ENCODE measurements at places on chromosomes 16 and 17. TPM values are rescaled to one million over a fixed set of nuclear protein-coding genes. Genes with fewer than 3 reads are reported as not detected.

SMPD3 gene
- 0.17 TPM for total RNA-seq

TNS4 gene
- total RNA-seq, result not detected

DNA sequence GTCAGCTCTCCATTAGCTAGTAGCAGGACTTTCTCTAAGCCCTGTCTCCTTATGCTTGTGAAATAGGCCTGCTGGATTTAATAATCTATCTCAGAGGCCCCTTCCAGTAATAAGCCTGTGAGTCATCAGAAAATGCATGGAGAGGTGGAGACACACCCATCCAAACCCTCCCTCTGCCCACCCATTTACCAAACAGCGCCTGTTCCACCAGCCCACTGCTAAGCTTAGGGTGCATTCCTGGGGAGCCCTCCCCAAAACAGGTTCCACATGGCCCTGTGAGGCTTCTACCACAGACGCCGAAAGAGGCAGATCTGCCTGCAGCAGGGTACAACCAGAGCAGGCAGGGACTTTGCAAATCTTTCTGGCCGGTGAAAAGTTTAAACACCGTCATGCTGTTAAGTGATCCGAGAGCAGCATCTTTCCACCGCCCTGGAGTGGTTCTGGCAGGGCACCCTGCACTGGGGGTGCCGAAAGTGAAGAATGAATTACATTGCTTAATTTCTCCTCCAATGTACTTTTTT is 99.3 kb downstream of the GAS7 start:
- no peak for DNase-seq

GRCh38 chr17:66855204-66855603 is 20.3 kb downstream of the CACNG5 start:
- DNase-seq, result no peak

DNA sequence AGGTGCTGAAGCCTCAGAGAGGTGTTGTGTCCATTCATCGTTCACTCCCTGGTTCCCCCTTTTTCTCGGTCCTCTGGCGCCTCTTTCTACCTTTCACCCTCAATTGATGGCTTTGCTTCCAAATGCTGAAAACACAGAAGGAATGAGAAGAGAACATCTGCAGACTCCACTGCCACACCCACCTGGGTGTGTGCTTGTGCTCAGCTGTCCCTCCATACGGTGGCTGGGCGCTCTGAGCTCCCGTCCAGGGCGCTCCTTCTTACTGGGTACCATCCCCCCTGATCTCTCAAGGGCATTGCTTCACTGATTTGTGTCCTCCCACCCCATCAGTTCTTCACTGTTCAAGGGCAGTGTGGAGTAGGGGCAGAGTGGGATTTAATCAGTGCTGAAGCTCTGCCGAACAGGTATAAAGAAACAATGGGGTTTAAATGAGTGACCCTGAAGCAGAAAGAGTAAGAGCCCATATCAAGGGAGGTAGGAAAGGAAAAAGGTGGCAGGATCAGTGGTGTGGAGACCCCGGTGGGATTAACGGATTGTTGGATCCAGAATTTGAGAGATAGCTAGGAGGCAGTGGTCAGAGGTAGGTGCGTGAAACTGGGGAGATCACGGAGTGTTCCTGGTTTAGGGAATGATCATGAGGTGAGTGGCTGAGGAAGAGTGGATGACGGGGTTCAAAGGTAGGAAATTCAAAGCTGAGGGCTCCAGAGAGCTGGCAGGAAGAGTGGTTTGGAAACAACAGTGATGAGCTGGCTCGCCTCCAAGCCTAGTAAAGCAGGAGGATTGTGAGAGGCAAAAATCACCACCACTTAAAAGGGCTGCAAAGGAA is 40.8 kb downstream of the MRTFB start:
- DNase-seq, result peak; percentile 68

DNA sequence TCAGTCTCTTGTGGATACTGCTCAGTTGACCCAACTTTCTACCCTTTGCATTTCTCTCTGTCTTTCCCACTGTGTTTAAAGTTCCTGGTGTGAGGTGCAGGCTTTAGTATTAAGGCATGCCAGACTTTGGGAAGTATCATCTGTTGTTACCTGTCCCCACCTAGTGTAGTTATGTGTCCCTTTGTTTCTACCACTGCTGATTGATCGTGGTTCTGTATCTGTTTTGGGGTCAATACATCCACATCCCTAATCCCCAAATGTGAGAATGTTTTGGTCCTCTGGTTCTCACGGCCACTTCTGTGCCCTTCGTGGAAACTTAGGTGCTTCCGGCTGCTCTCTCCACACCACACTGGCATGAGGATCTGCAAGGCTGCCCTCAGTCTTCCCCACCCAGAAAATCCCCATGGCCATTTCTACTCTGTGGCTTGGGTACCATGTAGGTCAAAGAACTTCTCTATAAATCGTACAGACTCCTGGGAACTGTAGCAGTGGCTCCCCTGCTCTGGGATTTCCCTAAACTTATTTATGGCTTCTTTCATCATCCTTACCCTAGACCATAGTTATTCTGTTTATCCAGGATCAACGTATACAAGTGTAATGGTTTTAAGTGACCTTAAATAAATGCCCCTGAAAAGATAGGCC is 443.2 kb downstream of the XYLT1 start:
- DNase-seq, result no peak

- no peak for DNase-seq
Measured at GRCh38 chr16:49183911-49184310, 97.7 kb downstream of the CBLN1 start.

TMEM238L gene
- total RNA-seq, result not detected

DNA sequence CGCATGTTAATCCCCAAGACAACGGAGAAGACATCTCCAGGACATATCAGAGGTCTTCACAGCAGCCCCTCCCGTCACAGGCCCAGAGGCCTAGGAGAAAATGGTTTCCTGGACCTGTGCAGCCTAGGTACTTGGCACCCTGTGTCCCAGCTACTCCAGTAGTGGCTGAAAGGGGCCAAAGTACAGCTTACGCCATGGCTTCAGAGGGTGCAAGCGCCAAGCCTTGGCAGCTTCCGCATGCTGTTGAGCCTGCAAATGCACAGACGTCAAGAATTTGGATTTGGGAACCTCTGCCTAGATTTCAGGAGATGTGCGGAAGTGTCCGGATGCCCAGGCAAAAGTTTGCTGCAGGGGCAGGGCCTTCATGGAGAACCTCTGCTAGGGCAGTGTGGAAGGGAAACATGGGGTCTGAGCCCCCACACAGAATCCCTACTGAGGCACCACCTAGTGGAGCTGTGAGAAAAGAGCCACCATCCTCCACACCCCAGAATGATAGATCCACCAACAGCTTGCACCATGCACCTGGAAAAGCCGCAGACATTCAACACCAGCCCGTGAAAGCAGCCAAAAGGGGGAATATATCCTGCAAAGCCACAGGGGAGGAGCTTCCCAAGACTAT is 159.3 kb upstream of the COX10 start:
- no peak for DNase-seq

PABPN1L gene
- not detected for total RNA-seq

DNA sequence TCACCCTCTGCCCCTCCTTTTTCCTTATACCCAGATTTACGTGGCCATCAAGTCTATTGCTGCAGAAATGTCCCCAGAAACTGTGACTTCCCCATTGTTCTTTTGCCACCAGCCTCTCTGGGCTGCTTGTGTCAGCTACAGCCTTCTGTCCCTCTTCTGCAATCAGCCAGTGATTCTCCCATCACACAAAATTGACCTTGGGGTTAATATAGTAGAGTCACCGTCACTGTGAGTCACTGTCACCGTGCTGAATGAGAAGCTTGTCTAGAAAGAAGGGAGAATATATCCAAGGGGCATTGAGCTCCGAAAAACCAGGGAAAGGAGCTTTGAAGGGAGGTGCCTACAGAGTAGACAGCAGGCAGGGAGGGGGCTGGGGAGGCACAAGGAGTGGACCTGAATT is 290.5 kb downstream of the HAPSTR1 start:
- no peak for DNase-seq
